ENCODE measurements at places on chromosomes 6 and 20.

- no peak for DNase-seq
Measured at GRCh38 chr20:55880361-55880760, 125.0 kb downstream of the CBLN4 start.

GRCh38 chr6:83510791-83511190 is 1.5 kb upstream of the PRSS35 start:
- DNase-seq, result no peak

DNA sequence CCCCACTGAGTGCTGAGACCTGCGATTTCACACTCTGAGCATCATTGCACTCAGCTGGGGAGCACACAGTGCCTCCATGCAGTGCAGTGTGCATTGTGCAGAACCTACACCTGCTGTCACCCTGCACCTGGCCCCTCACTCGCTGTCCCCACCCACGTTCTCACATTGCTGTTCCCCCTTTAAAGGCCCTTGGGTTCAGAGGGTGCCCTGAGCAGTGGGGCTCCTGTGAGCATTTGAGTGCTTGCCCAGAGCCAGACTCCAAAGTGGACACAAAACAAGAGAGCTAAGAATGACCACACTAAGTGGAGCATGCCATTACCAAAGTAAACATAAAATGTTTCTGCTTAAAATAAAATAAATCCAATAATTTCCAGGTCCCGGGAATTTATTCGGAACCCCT is 131.0 kb upstream of the CST7 start:
- no peak for DNase-seq

GRCh38 chr6:89818977-89819335 is 638 bp downstream of the MDN1 start:
- no peak for DNase-seq

DNA sequence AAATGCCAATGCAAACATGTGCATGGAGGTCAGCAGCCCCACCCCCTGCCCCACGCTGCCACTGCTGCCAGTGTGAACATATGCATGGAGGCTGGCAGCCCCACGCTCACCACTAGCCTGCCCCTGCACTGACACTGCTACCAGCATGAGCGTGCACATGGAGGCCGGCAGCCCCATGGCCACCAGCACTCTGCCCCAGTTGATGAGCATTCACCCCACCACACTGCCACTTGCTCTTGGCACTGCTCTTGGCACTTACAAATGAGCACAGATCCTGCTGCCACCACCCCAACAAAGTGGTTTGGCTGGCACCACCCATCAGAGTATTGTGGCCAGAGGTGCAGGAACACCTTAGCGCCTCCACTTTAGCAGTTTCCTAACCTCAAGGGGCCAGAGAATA is 174.1 kb downstream of the KHDC1L start:
- no peak for DNase-seq

GRCh38 chr6:4901386-4902061 is 102.3 kb downstream of the RPP40 start:
- DNase-seq, result no peak

Data from NCI-H510A treated with DMSO at 0.1 percent for 48 hours (cell line).